Activated T-cell treated with anti-CD3 and anti-CD28 coated beads, Interleukin-2, amount 50 U/mL, for 72 hours (primary cell): ENCODE measurements at places on chromosomes 13 and 19. TPM values are rescaled to one million over a fixed set of nuclear protein-coding genes. Genes with fewer than 3 reads are reported as not detected.

MBD3L3 gene
- total RNA-seq = not detected

HCN2 gene
- total RNA-seq = 1.1 TPM

FCER2 gene
- total RNA-seq = 2.3 TPM

PLIN4 gene
- 0.12 TPM for total RNA-seq

GGN gene
- total RNA-seq = 0.43 TPM

ADGRE2 gene
- total RNA-seq = 0.72 TPM

METTL21C gene
- not detected for total RNA-seq

CACNA1A gene
- 0.34 TPM for total RNA-seq

PSG11 gene
- total RNA-seq = not detected

LGALS14 gene
- 4.3 TPM for total RNA-seq

CEACAM16 gene
- not detected for total RNA-seq

IZUMO2 gene
- not detected for total RNA-seq

C19orf18 gene
- 0.91 TPM for total RNA-seq

PABPC3 gene
- 0.60 TPM for total RNA-seq

TGDS gene
- 21.1 TPM for total RNA-seq

VAV1 gene
- 114 TPM for total RNA-seq

IGSF23 gene
- not detected for total RNA-seq

C3 gene
- total RNA-seq = 2.5 TPM

ZNF529 gene
- 28.7 TPM for total RNA-seq

EBI3 gene
- 29.9 TPM for total RNA-seq

ASPDH gene
- total RNA-seq = not detected

XPO4 gene
- 20.8 TPM for total RNA-seq

PROZ gene
- not detected for total RNA-seq

PRRG2 gene
- total RNA-seq = 1.1 TPM

ATP4B gene
- not detected for total RNA-seq

RASIP1 gene
- total RNA-seq = 0.86 TPM

NLRP9 gene
- total RNA-seq = not detected

ZNF225 gene
- total RNA-seq = 3.0 TPM

GPC6 gene
- not detected for total RNA-seq

PRR20E gene
- not detected for total RNA-seq

SLC25A41 gene
- 0.16 TPM for total RNA-seq

DACT3 gene
- 3.4 TPM for total RNA-seq

EFNA2 gene
- not detected for total RNA-seq

DLL3 gene
- 0.72 TPM for total RNA-seq

GPR12 gene
- total RNA-seq = not detected

CYSLTR2 gene
- total RNA-seq = 3.1 TPM

DCAF15 gene
- 62.9 TPM for total RNA-seq

ZNF429 gene
- total RNA-seq = 17.9 TPM

FUT6 gene
- total RNA-seq = 0.21 TPM

BST2 gene
- total RNA-seq = 75.0 TPM

IL17D gene
- 0.77 TPM for total RNA-seq

MICOS13 gene
- total RNA-seq = 33.8 TPM
